ENCODE measurements at places on chromosomes 3 and 15.
A peak's percentile ranks its signal among the peaks of the same experiment; 100 is the strongest.

DNA sequence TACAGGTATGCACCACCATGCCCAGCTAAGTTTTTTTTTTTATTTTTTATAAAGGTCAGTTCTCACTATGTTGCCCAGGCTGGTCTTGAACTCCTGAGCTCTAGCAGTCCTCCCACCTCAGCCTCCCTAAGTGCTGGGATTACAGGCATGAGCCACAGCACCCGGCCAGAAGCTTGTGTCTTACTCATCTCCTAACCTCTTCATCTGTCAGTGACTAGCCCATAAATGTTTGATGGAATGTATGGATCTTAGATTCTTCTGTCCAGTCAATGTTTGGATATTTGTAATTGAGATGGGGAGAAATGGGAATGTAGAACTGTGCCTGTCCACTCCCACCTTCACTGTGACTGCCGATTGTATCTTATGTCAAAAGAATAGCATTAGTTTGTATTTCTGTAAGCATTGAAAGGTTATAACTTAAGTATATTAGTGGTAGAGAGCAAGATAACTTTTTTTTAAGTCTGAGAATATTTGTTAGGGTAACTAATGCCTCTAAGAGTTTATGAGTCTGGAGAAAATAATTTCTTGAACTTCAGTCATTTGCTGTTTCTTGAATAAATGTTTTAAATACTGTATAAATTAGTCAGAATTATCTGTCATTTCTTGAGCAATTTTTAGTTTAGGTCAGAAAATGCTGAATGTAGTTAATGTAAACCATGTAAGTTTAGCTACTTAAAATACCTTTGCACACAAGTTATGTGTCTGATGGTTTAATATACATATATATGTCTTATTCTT is 215.3 kb upstream of the CGNL1 start:
- no peak for DNase-seq

DNA sequence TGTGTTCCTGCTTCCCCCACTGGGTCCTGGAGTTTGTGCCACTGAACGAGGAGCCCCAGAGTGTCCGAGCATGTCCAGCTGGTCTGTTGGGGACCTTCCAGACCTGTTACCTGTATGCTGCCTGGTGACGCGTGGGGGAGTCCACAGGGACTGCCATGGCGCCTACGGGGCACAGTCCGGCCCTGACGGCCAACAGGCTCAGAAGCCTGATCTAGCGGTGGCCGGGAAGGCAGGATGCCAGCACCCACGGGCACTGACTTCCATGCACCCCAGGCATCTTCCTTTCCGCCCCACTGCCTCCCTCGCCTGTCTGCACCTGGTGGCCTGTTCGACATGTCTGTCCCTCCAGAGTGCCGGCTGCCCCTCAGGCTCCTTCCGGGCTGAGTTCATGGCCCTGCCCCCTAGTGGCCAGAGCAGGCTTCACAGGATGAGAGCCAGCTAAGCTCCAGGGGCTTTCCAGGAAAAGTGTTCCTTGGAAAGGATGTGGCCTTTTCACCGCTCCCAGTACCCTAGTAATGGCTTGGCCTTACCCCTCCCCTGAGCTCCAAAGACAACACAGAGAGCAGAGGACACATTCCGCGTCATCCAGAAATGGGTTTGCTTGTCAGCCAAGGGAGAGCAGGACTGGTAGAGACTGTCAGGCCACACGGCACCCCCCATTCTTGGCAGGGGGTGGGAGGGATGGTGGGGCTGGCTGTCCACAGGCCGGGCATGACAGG is 35.7 kb downstream of the NGRN start:
- DNase-seq, result peak; percentile 59

GRCh38 chr3:88963003-88963402 is 144.4 kb upstream of the EPHA3 start:
- no peak for DNase-seq

DNA sequence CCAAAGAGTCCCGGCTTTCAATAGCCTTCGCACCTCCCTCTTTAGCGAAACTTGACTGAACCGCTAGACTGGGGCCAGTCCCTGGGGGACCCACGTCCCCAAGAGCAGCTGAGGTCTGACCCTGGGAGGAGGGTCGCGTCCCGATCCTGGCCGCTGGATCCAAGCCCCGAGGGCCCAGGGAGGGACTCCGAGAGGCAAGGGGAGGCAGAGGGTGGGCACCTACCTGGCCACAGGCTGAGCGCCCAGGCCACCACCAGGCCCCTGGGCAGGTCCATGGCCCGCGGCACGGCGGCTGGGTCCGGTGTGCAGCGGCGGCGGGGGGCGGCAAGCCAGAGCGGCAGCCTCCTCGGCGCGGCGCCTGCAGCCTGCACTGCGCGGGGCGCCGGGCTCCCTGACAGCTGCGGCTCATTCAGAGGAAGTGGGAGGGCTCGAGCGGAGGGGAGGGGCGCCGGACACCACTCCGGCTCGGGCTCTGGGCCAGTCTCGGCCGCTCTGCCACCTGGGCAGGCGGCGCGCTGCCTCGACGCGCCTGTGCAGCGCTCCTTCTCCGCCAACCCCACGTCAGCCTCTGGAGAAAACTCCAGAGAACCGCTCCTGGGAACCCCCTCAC is at the start of gene ITGA11:
ITGA11 (minus strand) TSS at position 372 of the 610 bp plus-strand sequence; CDS start at position 275, 97 bp downstream.
- peak; percentile 64 for DNase-seq

GRCh38 chr3:42600958-42601675 is 631 bp downstream of the NKTR start:
- DNase-seq, result peak; percentile 71

DNA sequence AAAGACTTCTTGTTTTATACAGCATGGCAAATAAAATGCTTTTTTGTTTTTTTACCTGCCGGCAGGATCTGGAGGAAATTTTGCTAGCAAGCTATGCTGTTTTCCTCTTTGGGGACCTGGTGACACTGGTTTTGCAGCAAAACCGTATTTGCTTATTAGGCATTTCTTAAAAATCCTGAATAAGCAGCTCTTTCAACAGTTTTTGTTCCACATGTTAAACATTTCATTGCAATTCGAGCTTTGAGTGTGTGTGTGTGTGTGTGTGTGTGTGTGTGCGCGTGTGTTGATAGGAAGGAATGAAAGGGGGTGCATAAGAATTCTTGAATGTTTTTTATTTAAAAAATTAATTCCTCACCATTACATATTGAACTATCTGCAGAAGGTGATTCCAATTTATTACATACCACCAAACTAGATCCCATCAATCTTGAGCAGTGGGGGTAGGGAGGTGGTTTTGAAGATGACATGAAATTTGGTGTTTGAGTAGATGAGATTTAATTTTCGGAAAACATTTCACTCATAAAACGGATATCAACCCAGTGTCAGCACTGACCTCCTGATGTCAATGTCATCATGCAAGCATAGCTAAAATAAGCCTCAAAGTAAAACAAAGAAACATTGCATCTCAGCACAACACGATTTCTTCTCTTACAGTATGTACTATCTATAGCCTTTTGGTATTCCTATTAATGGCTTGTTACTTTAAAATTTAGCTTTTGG is 17.3 kb downstream of the ZBTB38 start:
- no peak for DNase-seq

DNA sequence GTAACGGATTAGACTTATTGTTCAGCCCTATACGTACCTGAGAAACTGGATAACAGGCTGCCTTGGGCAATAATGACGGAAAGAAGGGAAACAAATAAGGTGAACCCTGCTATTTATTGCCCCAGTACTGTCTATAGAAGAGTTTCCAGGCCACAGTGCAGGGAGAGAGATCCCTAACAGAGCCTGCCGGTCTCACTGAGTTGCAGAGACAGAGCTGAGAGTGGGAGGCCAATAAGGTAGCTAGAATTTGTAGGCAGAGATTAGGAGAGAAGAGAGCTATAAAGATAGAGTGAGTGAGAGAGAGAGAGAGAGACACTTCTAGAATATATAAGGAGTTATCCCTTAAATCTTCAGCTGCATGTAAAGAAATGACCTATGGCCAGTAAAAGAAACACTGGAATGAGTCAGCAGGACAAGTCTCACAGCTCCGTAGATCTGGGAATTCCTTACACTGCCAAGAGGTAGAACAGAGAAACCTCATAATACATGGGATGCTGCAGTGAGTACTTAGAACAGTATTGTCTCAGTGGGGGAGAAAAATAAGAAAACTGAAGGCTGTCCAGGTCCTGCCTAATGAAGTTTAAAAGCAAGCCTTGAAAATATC is 51.8 kb downstream of the ST3GAL6 start:
- DNase-seq, result peak; percentile 64

DNA sequence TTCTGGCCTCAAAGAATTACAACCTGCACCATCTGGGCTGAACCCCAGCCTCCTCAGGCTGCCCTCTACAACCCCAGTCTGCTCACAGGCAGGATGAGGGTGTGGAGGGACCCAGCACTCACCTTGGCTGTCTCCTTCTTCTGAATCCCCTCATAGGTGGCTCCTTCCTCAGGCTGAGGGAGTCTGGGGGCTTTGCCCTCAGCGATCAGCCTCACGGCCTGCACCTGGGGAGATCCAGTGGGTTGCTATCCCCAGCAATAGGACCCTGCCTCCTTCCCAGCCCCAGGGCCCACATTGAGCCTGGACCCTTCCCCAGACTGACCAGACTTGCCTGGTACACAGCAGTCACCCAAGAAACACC is 25.1 kb downstream of the ALDH1L1 start:
- no peak for DNase-seq

- no peak for DNase-seq
Observed at GRCh38 chr3:136187868-136188267, 8.3 kb downstream of the MSL2 start.

DNA sequence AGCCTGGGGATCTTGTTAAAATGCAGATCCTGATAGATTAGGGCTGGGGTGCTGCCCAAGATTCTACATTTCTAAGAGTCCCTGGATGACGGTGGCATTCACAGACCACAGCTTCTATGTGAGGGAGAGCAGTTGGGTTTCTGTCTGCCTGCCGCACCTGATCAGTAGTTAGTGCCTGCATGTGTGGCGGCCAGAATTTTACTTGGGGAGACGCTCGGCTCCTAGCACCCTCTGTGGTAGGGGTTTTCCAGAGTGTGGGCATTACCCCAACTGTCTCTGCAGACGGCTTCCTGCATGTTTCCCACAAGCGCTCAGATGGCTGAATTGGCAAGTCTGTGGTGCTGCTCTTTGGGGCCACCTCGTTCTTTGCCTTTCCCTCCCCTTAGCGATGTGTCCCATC is 8.3 kb downstream of the GHRL start:
- no peak for DNase-seq

- peak; percentile 20 for DNase-seq
Observed at GRCh38 chr3:112333002-112333380, at the start of gene CD200. TSS of gene CD200 (plus strand) at chr3:112333156. CDS start at chr3:112333213, 57 bp downstream.

- no peak for DNase-seq
Observed at GRCh38 chr15:50235794-50236193, 29.7 kb downstream of the HDC start.
